ENCODE measurements at places on chromosomes 1 and 21.

- no peak for DNase-seq
Observed at GRCh38 chr1:180945551-180945950, 32.9 kb downstream of the KIAA1614 start.

DNA sequence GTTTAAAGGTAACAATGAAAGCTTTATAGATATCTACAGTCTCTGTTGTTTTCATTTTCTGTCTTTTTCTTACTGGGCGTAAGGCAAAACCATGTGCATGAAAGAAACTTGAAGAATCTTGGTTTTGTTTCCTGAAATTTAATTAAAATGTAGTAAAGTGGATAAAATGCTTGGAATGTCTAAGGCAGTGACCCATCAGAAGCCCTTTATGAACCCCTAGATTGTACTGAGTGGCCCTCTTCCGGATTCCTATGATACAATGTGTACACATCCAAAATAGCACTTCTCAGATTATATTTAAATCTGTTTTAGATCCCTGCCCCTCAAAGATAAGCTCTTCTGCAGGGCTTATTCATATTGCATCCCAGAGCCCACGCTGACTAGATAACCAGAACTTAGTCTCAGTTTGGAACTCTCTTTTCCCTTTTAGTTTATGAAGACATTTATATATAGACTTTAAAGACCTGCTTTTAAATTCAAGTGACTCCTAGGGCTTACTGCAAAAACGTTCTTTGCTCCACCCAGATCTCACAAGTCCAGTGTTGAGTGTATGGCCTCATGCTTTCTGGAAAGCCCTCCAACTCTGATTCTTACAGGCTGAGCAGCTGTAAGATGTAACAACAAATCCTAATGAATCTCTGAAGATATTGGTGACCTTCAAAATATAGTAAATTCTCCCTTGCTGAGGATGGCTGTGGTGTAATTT lies 142.9 kb downstream of the LRRC7 start:
- DNase-seq: no peak

- DNase-seq: no peak
Observed at GRCh38 chr1:9297831-9298230, 5.1 kb downstream of the SPSB1 start.

DNA sequence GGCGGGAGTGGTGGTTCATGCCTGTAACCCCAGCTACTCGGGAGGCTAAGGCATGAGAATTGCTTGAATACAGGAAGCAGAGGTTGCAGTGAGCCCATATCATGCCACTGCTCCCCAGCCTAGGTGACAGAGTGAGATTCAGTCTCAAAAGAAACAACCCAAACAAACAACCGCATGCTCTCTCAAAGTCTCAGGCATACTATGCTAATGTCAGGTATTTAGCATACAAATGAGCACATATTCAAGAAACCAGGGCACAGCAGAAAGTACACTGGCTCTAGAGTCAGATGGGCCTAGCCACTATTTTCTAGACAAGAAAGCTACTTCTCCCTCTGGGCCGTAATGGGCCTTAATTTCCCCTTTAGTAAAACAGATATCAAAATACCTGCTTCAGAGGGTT lies 55.0 kb downstream of the ELAVL4 start:
- DNase-seq: no peak

DNA sequence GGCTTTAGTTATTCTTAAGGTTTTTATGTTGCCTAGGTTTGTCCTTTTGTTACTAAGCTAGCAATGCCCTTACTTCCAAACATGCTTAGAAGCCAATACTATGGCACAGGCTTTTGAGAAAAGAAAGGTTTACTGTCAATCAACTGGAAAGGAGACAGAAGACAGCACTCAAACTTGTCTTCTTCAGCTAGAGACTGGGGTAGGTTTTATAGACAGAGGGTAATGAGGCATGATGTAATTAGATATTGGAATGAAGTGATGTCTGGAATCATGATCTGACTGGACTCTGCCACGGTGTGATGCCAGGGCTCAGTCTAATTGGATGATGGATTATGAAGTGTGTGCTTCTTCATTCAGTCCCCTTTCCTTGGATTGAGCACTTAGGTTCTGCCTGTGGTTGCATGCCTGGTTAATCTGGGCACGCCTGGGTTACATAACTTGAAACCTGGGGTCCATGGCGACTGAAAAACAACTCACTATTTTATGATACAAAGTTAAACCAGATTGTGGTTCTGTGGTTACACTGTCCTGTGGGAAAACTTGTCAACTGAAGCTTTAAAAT lies 625.8 kb downstream of the BRINP3 start:
- no peak for DNase-seq

DNA sequence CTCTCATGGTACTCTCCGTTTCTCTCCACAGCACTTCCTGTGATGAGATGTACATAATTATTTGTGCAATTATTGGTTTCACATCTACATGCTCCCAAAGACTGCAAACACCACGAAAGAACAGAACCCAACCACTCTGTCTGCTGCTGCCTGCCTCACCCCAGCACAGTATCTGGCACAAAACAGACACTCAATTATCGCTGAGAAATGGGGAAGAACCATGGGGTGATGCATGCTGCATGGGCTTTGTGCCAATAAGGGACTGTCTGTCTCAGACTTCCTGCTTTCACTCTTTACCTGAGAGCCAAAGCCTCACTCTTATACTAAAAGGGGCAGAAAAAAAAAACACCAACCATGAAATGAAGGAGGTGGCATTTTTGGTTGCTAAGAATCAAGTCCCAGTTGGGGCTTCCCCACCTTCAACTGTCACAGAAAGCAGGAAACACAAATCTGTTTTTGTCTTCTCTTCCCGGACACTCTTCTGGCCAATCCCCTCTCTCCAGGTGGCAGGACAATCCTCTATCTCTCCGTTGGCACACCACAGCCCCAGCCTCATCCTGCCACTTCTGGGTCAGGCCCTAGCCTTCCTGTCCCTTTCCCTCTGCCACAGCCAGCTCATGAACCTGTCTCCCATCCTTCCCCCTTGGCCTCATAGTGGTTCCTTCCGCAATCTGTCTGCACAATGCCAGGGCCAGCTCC lies 82.0 kb downstream of the TGFBR3 start:
- peak; percentile 30 for DNase-seq

GRCh38 chr21:45735259-45736000 lies 91.9 kb downstream of the PCBP3 start:
- DNase-seq: no peak

GRCh38 chr1:116161877-116162390 lies 50.7 kb downstream of the MAB21L3 start:
- no peak for DNase-seq

DNA sequence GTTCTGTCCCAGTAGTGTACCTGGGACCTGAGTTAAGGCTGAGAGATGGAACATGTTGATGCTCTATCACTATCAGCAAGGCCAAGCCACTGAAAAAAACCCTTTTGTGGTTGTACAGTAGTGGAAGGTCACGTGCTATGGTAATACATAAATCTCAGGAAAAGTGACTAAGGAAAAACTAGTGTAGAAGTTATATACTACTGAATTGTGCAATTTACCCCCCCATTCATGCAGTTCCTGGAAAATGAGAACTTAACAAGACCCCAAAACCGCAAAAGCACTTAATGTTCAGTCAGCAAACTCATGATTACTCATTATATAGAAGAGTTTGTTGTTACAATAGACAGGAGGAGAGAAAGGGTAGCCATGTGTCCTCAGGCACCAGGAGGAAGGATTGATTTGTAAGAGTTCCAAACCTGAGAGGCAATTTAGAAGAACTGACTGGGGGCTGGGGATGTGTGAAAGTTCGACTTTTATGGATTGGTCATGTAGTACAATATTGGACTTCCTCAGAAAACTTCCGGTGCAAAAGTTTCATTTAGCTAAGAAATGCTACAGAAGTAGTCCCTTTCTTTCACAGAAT lies 91.6 kb downstream of the RGL1 start:
- DNase-seq: no peak

- DNase-seq: peak; percentile 19
Observed at GRCh38 chr21:38938343-38938742, 132.6 kb downstream of the ETS2 start.

DNA sequence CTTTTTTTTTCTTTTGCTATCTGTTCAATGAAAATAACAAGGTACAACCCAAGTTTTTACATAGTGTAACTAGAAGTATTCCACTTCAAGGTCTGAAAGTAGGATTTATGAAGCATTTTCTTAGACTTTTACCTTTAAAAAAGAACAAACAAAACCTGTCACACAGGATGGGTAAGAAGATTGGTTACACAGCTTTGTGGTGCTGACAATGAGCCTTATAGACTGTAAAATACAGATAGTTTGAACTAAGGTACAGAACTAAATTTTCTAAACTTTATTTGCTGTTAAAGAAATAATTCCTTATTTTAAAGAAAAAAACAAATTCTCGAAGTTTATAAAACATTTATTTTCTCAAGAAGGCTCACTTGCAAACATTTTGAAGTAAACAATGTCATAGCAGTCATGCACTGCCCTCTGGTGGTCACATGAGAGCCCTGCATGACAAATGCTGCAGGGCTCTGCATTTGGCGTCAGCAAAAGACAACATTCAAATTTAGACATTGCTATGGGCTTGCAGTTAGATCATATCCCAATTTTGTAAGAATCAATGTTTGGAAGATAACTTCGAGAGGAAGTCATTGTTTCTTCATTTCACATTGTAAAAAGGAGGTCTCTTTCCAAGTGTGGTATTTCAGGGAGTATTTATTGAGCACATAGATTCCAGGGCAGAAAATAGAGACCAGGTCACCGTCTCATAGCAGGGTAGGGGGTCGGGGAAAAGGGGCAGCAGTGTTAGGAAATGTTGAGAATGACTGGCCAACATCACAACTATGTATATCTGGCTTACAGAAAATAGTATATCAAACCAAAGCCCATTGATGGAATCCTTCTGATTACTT lies 115.3 kb upstream of the FMN2 start:
- peak; percentile 17 for DNase-seq

- DNase-seq: no peak
Observed at GRCh38 chr1:187474336-187474735, 645.6 kb downstream of the PLA2G4A start.

GRCh38 chr1:178541829-178542553 lies 29.1 kb downstream of the TEX35 start:
- no peak for DNase-seq
